H7 (cell line): ENCODE measurements at places on chromosomes 13 and 19. TPM values are rescaled to one million over a fixed set of nuclear protein-coding genes. Genes with fewer than 3 reads are reported as not detected.

- no peak for DNase-seq
Observed at GRCh38 chr19:46080561-46080960, 39.8 kb upstream of the IGFL4 start.

GRCh38 chr19:41694831-41695635, 7.0 kb upstream of the CEACAM7 start:
- DNase-seq, result no peak

DNA sequence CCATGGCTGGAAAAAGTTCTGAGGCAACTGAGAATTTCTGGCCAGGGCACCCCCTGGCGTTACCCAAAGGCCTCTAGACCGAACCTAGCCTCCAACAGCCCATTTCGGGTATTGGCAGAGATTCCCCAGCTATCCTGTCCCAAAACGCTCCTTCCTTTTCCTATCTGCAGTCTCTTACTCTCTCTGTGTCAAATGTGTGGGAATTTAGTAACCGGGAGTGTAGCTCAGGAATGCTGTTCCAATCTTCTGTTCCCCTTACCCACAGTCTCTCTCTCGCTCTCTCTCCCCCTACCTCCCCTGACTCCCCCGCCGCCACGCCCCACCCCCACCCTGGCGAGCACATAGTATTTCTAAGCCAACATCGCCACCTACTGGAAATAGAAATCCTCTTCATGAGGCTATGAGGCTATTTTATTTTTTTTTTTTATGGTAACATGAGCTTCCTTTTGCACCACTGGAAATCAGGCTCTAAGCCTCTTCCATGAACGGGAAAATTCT, 27.0 kb downstream of the OXGR1 start:
- peak; percentile 36 for DNase-seq

GRCh38 chr19:45008552-45008951, 7.3 kb downstream of the RELB start:
- peak; percentile 48 for DNase-seq

GRCh38 chr19:3304871-3305423, 61.4 kb upstream of the NFIC start:
- peak; percentile 85 for DNase-seq

DNA sequence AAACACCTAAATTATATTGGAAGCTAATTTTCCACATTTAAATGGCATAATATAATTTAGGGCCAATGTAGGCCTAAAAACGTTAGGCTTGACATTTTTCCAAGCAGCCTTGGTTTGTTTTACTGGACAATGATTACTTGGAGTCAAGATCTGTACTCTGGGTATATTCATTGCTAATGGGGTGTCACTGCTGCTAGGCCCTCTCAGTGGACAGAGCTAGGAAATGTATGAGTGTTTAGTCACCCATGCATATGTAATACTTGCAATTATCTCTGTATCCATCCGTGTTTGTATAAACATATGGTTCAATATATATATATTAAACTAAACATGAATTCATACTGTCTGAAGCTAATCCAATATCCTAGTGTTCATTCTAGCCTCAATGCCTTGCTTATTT, 598.1 kb downstream of the DCT start:
- DNase-seq, result no peak

GRCh38 chr19:19366434-19367396, 38.8 kb upstream of the GATAD2A start:
- DNase-seq, result peak; percentile 94

DNA sequence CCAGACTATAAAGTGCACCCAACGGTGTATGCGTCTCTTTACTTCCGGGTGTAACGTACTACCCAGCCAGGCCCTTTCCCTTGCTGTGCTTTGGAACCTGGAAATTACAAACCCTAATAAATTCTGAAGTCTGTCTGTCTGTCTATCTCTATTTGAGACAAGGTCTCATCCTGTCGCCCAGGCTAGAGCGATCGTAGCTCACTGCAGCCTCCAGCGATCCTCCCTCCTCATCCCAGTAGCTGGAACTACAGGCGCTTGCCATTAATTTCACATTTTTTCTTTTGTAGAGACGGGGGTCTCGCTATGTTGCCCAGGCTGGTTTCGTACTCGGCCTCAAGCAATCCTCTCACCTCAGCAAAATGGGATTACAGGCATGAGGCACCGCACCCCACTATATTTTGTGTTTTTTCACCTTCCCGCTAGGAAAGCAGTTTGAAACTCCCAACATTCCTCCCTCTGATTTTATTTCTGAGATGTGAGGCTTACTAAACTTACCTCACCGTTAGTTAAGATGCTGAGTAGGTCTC, 469 bp upstream of the RNF6 start:
- no peak for DNase-seq

- no peak for DNase-seq
Observed at GRCh38 chr13:44433863-44434765, 60.5 kb downstream of the SERP2 start.

GRCh38 chr13:109723046-109723445, 63.3 kb downstream of the IRS2 start:
- no peak for DNase-seq

GRCh38 chr19:10191347-10191746, 3.4 kb downstream of the DNMT1 start:
- no peak for DNase-seq

GRCh38 chr19:39052243-39052746, 19.9 kb upstream of the FBXO27 start:
- peak; percentile 86 for DNase-seq

- no peak for DNase-seq
Observed at GRCh38 chr13:47415048-47415447, 518.2 kb upstream of the HTR2A start.

DNA sequence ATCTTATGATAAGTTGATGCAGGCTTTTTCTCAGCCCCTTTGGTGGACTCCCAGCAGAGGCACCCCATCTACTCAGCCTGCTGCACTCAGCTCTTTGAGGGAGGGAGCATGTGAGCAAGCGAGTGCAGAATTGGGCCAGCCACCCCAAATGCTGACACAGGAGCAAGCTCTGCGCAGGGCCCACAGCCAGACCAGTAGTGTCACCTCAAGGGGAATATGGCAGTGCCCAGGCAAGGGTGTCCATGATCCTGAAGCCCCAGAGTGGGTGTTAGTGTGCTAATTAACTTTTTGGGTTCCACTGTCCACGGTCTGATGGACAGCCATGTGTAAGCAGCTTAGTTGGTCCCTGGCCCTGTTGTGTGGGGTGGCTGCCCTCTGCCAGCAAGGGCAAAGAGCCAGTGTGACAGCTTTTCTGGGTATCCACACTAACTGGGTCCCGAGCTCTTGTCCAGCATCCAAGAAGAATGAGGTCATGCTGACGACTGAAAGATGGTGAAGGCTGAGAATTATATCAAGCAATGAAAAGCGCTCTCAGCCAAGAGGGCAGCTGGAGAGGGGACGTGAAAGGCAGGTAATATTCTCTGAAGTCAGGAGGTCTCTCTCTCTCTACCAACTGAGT, 898.3 kb upstream of the PCDH9 start:
- DNase-seq, result no peak

The SLC15A1 gene
- 0.62 and 1.1 TPM in 2 replicates for total RNA-seq

The PSG1 gene
- total RNA-seq, result not detected in 2 replicates

The PSG7 gene
- total RNA-seq, result not detected in 2 replicates

The MAST3 gene
- total RNA-seq, result 2.4 and 4.0 TPM in 2 replicates
